ENCODE measurements at places on chromosomes 4 and X. TPM values are rescaled to one million over a fixed set of nuclear protein-coding genes. Genes with fewer than 3 reads are reported as not detected.

- no peaks in the 10 kb centered on the region for H3K36me3 ChIP-seq
- no peak for DNase-seq
- H3K27me3 ChIP-seq: no peaks in the 10 kb centered on the region
- H3K4me3 ChIP-seq: no peak overlapping the region
Observed at GRCh38 chr4:177611974-177612664, 169.9 kb upstream of the AGA start.

DNA sequence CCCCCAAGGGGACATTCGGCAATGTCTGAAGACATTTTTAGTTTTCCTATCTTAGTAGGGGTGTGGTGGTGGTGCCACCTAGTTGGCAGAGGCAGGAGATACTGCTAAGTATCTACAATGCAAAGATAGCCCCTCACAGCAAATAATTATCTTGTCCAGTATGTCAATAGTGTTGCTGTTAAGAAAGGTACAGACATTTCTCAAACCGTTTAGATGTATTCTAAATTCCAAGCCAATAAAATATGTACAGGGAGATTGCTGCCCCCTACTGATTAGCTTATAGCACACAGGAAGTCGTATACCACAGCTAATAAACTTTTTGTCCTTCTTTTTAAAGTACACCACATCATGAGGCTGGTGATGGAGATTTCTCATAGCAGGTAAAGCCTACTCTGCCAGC, 260.5 kb downstream of the TMA16 start:
- H3K27me3 ChIP-seq: no peaks in the 10 kb centered on the region
- no peak overlapping the region for H3K27ac ChIP-seq
- no peak overlapping the region for H3K4me3 ChIP-seq
- DNase-seq: peak; percentile 2

- peaks cover 28% of the 10 kb centered on the region for H3K27me3 ChIP-seq
- H3K36me3 ChIP-seq: no peaks in the 10 kb centered on the region
- DNase-seq: peak; percentile 53
- H3K4me3 ChIP-seq: peak overlapping the region; percentile 40
Observed at GRCh38 chrX:17737986-17738713, 857 bp downstream of the SCML1 start.

Gene XAGE1A
- not detected for polyA plus RNA-seq

DNA sequence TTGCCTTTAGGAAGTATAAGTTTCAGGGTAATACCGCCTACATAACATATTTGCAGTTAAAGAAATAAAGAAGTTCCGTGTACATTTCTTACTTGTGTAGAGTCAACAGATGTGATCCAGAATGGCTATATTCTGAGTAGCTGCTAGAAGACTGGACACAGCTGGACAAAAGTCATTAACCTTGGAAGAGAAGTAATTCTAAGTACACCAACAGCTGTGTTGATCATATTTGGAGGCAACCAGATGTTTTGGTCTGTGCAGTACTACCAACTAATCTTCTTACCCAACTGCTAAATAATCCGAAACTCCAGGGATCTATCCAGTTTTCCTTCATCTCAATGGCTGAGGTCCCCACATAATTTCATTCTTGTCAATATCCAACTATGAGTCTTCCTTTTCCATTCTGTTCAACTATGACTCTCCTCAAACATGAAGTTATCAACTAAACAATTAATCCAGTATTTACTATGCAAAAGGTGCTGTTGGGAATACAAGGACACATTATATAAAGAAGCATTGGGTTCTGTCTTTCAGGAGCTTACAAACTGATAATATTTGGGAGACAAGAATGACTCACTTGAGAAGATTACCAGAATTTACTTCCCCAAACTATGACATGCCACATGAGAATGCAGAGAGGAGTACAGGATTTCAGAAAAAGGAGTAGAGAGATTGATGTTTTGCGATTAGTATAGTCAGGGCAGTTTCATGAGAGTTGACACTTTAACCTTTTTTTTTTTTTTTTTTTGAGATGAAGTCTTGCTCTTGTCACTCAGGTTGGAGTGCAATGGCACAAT, 78.2 kb downstream of the COL4A6 start:
- no peak overlapping the region for H3K4me3 ChIP-seq
- H3K27ac ChIP-seq: no peak overlapping the region
- no peak for DNase-seq
- no peaks in the 10 kb centered on the region for H3K4me1 ChIP-seq

- DNase-seq: no peak
- H3K27me3 ChIP-seq: no peaks in the 10 kb centered on the region
- no peaks in the 10 kb centered on the region for H3K36me3 ChIP-seq
Observed at GRCh38 chrX:4570151-4570550, 856.7 kb upstream of the PRKX start.

DNA sequence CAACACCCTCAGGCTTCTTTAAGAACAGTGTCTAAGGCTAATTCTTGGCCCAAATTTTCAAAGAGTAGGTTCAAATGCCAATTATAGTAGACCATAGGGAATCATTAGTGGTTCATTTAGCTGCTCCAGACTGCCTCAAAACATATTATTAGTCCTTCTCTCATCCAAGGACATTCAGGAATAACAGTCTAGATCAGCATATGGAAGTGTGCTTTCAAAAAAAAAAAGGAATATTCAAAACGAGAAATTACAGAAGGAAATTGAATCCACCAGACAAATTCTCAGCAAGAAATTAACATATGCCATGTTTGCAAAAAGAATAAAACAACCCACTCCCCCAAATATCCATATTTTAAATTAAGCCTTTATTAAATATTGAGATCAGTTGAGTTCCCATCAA, 293.1 kb downstream of the SMARCA1 start:
- peaks cover 3% of the 10 kb centered on the region for H3K27me3 ChIP-seq
- H3K27ac ChIP-seq: no peak overlapping the region
- no peaks in the 10 kb centered on the region for H3K4me1 ChIP-seq
- DNase-seq: no peak
- H3K36me3 ChIP-seq: no peaks in the 10 kb centered on the region

DNA sequence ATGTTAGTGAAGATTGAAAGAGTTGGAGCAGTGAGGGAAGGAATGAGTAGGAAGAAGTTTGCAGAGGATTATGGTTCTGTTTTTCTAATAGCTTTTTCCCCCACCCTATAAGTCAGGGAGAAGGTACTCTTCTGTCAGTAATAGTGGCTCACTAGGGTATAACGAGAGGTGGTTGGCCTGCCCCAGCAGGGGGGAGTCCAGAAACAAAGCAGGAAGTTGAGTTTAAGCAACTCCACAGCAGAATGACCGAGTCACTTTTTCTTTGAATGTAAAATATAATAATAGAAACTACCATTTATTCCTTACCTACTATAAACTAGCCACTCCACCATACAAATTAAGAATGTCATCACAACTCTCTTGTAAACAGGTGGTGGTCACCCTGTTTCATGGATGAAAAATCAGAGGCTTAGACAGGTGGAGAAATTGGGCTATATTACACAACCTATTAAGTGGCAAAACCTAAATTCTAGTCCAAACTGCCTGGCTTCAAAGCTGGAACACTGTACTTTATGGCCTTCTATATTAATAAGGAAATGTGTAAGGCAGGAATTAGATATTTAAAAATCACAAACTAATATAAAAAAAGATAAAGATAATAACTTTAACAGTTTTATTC, 21.9 kb downstream of the AP1AR start:
- H3K4me1 ChIP-seq: no peaks in the 10 kb centered on the region
- no peak overlapping the region for H3K4me3 ChIP-seq
- no peak overlapping the region for H3K27ac ChIP-seq
- no peaks in the 10 kb centered on the region for H3K36me3 ChIP-seq
- H3K27me3 ChIP-seq: no peaks in the 10 kb centered on the region

DNA sequence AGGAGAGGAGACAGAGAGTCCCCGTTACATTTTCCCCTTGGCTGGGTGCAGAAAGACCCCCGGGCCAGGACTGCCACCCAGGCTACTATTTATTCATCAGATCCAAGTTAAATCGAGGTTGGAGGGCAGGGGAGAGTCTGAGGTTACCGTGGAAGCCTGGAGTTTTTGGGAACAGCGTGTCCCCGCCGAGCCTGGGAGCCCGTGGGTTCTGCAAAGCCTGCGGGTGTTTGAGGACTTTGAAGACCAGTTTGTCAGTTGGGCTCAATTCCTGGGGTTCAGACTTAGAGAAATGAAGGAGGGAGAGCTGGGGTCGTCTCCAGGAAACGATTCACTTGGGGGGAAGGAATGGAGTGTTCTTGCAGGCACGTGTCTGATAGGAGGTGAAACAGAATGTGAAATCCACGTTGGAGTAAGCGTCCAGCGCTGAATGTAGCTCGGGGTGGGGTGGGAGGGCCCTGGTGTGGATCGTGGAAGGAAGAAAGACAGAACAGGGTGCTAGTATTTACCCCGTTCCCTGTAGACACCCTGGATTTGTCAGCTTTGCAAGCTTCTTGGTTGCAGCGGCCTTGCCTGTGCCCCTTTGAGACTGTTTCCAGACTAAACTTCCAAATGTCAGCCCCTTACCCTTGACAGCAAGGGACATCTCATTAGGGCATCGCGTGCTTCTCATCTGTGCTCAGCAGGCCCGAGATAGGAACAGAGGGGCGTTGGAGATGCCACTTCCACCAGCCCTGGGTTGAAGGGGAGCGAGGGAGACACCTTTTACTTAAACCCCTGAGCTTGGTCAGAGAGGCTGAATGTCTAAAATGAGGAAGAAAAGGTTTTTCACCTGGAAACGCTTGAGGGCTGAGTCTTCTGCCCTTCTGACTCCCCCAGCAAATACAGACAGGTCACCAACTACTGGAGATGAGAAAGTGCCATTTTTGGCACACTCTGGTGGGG, 2.7 kb downstream of the SHOX start:
- H3K27me3 ChIP-seq: peaks cover 81% of the 10 kb centered on the region
- peak overlapping the region; percentile 71 for H3K27ac ChIP-seq
- DNase-seq: no peak

Gene PORCN
- polyA plus RNA-seq: 4.7 TPM

Gene F8
- polyA plus RNA-seq: 3.9 TPM

Gene STATH
- polyA plus RNA-seq: not detected

DNA sequence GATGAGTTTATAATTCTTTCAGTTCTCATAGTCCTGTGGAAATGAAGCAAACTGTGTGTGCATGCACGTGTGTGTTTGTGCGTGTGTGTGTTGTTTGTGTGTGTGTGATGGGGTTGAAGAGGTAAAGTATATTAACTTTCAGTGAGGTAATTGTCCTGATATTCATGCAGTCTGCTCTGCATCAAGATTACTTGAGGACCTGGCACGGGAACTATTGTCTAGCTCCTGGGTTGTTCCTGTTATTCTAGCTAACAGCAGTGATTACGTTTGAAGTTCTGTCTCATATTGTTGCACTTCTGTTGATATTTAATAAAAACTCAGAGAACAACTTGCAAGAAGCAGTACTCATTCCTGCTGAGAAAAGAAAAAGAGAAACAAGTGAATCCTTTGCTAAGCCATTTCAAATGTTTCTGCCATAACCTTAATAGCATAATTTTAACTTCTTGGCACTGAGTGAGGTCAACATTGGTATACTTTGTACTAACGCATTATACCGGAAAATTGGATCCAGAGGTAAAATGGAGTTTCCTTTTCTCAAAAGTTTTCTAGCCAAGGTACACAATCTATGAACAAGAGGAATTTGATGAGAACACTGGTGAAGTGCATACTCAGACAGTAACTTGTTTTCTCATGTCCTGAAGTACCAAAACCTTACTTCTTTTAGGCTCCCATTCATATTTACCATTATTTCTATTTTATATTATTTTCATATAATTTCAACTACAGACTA, 113.2 kb downstream of the SPCS3 start:
- H3K27me3 ChIP-seq: no peaks in the 10 kb centered on the region
- H3K4me1 ChIP-seq: no peaks in the 10 kb centered on the region
- no peak overlapping the region for H3K4me3 ChIP-seq
- no peak overlapping the region for H3K27ac ChIP-seq

Data from muscle of leg (tissue), 16 donors.